ENCODE measurements at places on chromosomes 2 and 18.

DNA sequence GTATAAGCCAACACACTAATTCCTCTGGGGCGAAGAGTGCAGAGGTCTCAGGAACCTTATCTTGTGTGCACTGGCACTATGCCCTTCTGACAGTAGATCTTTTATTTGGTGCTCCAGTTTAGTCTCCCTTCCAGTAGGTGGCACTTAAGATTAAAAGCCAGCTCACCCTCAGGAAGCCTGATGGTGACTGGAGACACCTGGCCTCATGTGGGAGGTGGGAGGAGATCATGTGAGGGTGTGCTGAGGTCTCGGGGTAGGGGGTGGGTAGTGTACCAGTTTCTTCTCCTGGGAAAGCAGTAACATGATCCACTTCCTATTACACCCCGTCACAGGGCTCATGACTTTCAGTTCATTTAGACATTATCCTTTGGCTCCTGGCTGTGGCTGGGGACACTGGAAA is 654.9 kb downstream of the ADCYAP1 start:
- no peak for DNase-seq

GRCh38 chr2:21748501-21748900 is 624.7 kb downstream of the TDRD15 start:
- no peak for DNase-seq

DNA sequence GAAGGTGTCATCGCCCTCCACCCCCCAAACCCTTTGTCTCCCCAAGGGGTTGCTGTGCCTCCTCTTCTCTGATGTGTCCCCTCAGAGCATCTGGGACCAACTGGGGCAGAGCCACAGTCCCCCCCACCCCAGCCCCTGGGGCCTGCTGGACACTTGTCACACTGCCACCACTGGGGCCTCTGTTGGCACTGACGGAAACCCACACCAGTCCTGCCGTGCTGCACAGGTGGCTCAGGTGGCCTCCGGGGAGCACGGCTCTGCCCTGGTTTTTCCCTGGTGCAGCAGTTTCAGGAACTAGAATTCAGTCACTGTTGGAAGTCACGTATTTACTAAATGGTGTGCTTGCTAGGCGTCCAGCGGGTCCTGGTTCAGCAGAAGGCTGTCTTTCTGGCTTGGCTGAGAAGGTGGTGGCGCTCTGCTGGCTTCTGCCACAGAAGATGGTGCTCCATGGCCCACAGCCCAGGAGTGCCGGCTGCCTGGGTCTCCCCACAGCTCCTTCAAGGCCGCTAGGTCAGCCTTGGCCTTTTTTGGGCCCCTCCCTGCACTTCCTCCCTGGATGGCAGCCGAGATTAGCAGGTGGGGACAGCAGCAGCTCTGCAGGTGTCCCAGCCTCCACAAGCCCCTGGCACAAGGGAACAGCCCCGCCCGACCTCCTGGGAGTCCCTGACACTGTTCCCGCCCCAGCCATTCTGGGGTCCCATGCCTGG is 18.6 kb upstream of the KLHL30 start:
- DNase-seq = no peak

GRCh38 chr18:58858591-58859468 is 5.8 kb upstream of the ZNF532 start:
- DNase-seq = no peak

DNA sequence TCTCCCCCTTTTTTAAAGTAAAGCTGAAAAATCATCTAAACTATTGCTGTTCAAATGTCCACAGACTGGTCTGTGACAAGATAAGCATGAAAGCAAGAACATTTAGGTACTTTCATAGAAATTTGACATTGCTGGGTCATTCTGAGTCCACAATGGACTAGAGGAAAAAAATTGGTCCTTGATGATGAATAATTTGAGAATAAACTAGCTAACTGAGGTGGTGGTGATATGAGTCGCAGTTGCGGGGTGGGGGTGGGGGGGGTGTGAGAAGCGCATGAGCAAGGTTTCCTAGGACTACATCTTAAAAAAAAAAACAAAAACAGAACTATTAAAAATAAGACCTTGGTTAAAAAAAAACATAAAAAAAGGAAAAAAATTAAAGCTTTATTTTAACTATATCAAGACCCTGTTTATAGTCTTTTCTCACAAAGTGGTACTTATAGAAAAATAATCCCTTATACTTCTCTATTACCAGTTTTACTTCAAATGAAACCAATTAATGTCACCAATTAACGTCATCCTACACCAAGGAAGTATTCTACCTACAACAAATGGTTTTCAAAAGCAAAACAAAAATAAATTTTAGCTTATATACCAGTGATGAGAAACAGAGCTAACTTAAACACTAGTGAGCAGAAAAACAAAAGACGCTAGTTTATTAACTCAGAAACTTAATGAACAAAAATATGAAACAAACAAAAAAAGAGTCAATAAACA is 88.1 kb downstream of the ASXL2 start:
- DNase-seq = no peak

- no peak for DNase-seq
Observed at GRCh38 chr18:24346254-24346653, 51.4 kb downstream of the OSBPL1A start.

DNA sequence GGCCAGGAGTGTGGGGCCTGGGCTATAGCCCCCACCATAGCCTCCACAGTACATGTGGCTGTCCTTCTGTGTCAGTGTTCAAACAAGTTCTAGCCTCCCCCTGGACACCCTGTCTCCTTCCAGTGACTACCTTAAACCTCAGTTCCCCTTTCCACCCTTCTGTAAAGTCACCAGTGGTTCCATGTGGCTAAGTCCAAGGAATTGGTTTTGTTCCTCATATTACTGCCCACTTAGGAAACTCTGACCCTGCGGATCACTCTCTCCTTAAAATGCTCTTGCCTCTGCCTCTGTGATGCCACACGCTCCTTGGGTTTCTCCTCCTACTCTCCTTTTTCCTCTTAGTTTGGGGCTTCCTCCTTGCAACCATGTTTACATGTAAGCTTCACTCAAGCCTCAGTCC is 27.8 kb upstream of the REL start:
- no peak for DNase-seq
